ENCODE measurements at places on chromosomes 5 and 9. TPM values are rescaled to one million over a fixed set of nuclear protein-coding genes. Genes with fewer than 3 reads are reported as not detected.
A peak's percentile ranks its signal among the peaks of the same experiment; 100 is the strongest.

DNA sequence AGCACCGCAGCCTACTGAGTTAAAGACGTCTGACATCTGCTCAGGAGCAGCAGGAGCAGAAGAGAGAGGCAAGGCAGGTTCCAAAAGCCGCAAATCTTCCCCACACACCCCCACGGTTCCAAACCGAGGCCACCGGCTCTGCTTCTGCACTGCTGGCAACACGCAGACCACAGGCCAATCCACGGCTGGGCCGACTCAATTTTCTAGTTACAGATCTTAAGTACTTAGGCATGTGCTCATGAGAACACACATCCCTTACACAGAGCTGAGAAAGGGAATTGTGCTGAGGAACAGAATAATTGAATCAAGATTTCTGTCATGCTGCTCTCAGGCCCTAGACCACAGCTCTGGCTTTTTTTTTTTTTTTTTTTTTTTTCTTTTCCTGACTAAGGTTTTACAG is 32.6 kb downstream of the PAX5 start:
- H3K4me3 ChIP-seq, result no peak overlapping the region
- no peak overlapping the region for H3K27ac ChIP-seq
- no peak for DNase-seq
- no peaks in the 10 kb centered on the region for H3K4me1 ChIP-seq
- H3K36me3 ChIP-seq, result no peaks in the 10 kb centered on the region

DNA sequence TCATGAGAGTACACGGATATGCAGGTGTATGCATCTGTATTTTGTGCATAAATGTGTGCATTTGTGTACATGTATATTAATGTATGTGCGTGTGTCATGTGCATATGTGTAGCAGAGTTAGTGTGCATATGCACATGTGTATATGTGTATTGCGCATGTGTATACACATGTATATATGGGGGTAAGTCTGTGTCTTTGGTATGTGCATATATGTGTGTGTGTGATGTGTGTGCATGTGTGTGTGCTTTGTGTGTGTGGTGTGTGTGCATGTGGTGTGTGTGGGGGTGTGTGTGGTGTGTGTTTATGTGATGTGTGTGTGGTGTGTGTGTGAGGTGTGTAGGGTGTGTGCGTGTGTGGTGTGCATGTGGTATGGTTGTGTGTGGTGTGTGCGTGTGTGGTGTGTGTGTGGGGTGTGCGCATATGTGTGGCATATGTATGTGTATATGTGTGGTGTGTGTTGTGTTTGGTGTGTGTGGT is 13.1 kb upstream of the CTSL start:
- no peak overlapping the region for H3K27ac ChIP-seq
- no peaks in the 10 kb centered on the region for H3K36me3 ChIP-seq
- DNase-seq, result no peak
- H3K4me3 ChIP-seq, result no peak overlapping the region

DNA sequence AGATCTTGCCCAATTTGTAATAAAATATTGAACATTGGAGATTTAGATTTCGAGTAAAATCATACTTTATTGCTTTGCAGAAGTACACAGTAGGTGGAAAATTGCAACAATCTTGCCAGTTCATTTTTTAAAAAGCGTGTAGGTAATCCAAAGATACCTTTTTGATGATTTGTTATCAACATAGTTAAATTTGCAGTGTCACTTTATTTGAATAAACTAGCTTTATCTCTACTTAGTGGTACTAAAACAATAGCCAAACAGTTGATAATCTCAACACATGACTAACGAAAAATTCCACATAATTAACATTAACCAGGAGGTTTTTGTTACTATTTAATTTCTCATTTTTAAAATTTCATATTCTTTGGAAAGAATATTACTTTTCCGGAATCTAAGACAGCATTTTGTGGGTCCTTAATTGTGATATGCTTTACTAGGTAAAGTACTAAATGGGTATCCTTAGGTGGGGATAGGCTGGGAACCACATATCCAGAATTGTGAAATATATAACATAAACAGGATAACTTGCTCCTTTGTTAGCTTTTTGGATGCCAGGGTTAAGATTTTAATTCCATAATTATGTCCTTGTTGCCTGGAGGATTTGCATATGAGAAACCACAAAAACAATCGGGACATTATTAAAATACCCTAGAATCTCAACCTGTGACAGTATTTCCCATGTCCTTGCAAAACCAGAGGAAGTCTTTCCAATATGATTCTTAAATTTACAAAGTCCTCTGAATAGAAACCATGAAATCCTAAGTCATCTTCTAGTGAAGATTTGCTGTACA is 2.4 kb upstream of the CHD1 start:
- 0 out of 2 replicates have a peak, but pooled peaks cover 2% of the 10 kb centered on the region for H3K4me1 ChIP-seq
- H3K27ac ChIP-seq, result no peak overlapping the region
- DNase-seq, result no peak
- no peak overlapping the region for H3K4me3 ChIP-seq

DNA sequence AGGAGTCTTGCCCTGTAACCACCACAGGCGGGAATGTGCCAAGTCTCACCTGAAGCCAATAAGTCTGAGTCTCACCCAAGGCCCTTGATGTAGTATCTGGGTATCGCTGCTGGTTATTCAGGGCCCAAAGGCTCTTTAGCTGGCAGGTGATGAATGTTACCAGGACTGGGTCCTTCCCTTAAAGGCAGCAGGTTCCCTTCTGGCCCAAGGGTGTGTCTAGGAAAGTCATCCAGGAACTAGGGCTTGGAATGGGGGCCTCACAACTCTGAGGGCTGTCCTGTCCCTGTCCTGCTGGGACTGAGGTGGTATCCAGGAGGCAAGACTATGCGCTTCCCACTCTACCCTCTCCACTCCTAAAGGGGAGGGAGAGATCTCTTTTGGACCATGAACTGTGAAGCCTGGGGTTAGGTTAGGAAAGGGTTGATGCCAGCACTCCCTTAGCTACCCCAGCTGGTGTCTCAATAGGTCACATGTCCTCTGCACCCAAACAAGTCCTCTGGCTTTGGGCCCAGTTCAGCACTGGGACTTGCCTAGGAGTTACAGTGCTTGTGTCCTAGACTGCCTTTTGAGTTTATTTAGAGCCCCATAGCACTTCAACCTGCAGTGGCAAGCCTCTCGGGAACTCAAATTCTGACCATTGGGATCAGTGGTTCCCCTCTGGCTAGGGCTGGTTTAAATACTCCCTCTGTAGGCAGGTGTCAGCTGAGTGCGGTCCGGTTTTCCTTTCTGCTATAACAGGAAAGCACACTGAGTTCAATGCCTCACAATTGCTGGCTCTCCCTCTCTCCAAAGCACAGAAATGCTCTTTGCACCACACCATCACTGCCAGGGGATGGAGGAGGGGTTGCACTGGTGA is 22.5 kb upstream of the RANBP3L start:
- H3K4me1 ChIP-seq, result no peaks in the 10 kb centered on the region
- no peak overlapping the region for H3K27ac ChIP-seq
- no peaks in the 10 kb centered on the region for H3K36me3 ChIP-seq
- H3K4me3 ChIP-seq, result no peak overlapping the region

GRCh38 chr9:126320158-126320922 is 6.3 kb upstream of the MVB12B start:
- H3K4me1 ChIP-seq, result no peaks in the 10 kb centered on the region
- no peak for DNase-seq
- no peak overlapping the region for H3K27ac ChIP-seq
- H3K36me3 ChIP-seq, result no peaks in the 10 kb centered on the region

DNA sequence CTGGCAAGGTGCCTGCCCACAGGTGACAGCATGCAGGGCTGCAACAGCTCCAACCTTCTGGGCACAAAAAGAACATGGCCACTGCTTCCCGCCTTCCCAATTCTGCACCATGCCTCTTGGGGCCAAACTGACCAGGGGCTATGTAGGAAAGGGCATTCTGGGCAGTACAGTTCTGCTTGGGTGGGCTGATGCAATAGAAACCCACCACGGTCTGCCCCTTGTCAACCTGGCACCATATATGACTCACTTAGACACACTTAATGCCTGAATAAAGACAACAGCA is 40.2 kb upstream of the FCN1 start:
- no peak overlapping the region for H3K4me3 ChIP-seq
- no peak overlapping the region for H3K27ac ChIP-seq
- H3K4me1 ChIP-seq, result no peaks in the 10 kb centered on the region
- peak; percentile 12 for DNase-seq
- no peaks in the 10 kb centered on the region for H3K36me3 ChIP-seq

DNA sequence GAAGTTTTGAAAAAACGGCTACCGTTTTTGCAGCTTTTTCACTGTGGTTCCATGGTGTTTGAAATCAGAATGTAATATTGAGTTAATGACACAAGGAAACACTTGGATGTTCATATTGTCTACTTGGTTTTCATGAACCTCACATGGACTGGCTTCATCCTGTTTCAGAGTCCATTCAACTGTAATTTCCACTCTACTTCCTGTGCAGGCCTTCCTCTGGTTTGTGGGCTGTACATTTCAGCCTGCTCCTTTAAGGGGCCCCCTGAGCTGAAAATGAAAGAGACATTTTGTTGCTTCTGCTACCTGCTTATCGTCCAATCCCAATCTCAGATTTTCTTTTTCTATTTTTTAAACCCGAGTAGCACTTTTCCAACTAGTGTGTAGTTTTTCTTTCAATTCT is 41.8 kb upstream of the CDKN2B start:
- no peak overlapping the region for H3K27ac ChIP-seq
- DNase-seq, result no peak
- H3K27me3 ChIP-seq, result no peaks in the 10 kb centered on the region
- H3K36me3 ChIP-seq, result no peaks in the 10 kb centered on the region
- peaks cover 13% of the 10 kb centered on the region for H3K4me1 ChIP-seq
- no peak overlapping the region for H3K4me3 ChIP-seq

DNA sequence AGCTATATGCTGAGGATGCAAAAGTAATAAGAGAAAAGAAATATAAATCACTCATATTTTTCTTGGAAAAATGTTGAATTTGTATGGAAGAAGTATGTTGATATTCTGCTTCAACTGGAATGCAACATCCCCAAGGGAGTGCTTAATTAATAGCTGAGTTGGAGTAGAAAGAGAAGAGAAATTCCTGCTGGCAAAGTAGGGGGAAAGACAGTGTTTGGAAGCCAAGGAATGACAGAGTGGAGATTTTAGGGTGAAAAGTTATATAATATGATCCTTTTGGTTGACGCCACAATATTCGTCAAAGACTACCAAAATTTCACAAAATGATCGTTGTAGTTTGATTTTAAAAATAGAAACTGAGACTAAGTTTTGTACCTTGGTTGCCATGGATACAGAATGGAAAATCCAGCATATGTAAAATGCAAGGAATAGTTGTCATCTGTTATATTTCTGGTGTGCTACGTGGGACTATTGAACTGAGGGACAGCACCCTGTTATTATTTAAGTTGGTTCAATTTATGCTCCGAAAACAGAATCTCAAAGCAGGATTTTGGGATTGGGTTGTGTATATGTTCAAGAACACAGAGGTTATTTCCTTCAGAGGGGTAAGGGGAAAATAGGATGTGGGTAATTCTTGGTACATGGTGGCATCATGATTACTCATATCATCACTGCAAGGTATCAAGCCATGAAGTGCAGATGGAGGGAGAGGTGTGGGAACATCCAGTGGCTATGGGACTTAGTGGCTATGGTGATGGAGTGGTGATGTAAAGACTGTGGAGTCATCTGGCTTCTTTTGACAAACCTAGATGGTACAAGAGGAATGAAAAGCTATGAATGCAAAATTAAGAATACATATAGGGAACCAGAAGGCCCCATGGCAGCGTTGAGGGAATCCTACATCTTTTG is 61.0 kb downstream of the SUB1 start:
- peaks cover 17% of the 10 kb centered on the region for H3K4me1 ChIP-seq
- DNase-seq, result no peak
- H3K27me3 ChIP-seq, result no peaks in the 10 kb centered on the region
- no peaks in the 10 kb centered on the region for H3K36me3 ChIP-seq
- H3K4me3 ChIP-seq, result no peak overlapping the region

- H3K4me3 ChIP-seq, result no peak overlapping the region
- H3K27ac ChIP-seq, result no peak overlapping the region
- no peaks in the 10 kb centered on the region for H3K4me1 ChIP-seq
Observed at GRCh38 chr5:108786806-108787483, 39.2 kb downstream of the FER start.

- peak overlapping the region; percentile 90 for H3K27ac ChIP-seq
- peak overlapping the region; percentile 26 for H3K4me3 ChIP-seq
- no peaks in the 10 kb centered on the region for H3K36me3 ChIP-seq
- peak; percentile 68 for DNase-seq
Observed at GRCh38 chr5:122515709-122516431, 203.8 kb downstream of the SNCAIP start.

GRCh38 chr5:123094919-123095797 is 6.1 kb downstream of the PRDM6 start:
- H3K27ac ChIP-seq, result no peak overlapping the region
- no peaks in the 10 kb centered on the region for H3K27me3 ChIP-seq
- no peaks in the 10 kb centered on the region for H3K36me3 ChIP-seq
- H3K4me3 ChIP-seq, result no peak overlapping the region

Gene PCDHB16
- total RNA-seq, result 0.07 TPM

Gene TMEM252
- not detected for total RNA-seq

- DNase-seq, result no peak
- H3K27me3 ChIP-seq, result no peaks in the 10 kb centered on the region
- H3K27ac ChIP-seq, result no peak overlapping the region
- no peaks in the 10 kb centered on the region for H3K36me3 ChIP-seq
- no peaks in the 10 kb centered on the region for H3K4me1 ChIP-seq
- no peak overlapping the region for H3K4me3 ChIP-seq
Observed at GRCh38 chr5:178548746-178549145, 41.4 kb downstream of the COL23A1 start.

DNA sequence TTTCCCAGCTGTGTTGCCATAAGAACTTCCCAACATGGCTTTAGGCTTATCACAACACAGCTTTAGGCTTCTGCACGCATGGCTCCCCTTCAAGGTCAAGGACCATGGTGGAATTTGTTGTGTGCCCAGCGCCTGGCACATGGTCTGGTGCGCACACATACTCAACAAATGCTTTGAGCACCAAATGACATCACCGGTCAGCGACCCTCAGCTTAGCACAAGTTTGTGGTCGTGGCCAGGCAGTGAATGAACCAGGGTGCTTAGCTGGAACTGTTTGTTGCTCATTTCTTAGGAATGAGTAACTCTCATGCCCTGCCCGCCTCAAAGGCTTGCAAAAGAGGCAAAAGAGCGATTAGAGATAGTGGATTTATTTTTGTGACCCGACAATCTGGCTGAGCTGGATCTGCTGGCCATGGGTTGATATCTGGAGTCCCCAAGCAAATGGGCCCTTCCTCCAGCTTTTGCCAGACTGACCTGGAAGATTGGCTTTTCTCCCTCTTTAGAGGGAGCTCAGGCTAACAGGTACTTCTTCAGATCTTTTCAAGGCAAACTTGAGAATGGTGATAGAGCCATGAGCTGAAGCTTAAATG is 58.9 kb downstream of the DAP start:
- no peak for DNase-seq
- no peak overlapping the region for H3K4me3 ChIP-seq
- peaks cover 24% of the 10 kb centered on the region for H3K4me1 ChIP-seq

- H3K27me3 ChIP-seq, result no peaks in the 10 kb centered on the region
- H3K27ac ChIP-seq, result no peak within 1 kb of the TSS
- H3K36me3 ChIP-seq, result no peaks in the 10 kb centered on the region
- peak; percentile 62 for DNase-seq
Observed at GRCh38 chr5:146878476-146879172, at the start of gene PPP2R2B. Gene PPP2R2B, minus strand, starts transcription at chr5:146878757.

All from Caco-2 (cell line).